HS-5 (cell line): ENCODE measurements at places on chromosomes 2 and 18.

GRCh38 chr18:48766026-48766425 lies 184.7 kb downstream of the SMAD7 start:
- no peak for DNase-seq

DNA sequence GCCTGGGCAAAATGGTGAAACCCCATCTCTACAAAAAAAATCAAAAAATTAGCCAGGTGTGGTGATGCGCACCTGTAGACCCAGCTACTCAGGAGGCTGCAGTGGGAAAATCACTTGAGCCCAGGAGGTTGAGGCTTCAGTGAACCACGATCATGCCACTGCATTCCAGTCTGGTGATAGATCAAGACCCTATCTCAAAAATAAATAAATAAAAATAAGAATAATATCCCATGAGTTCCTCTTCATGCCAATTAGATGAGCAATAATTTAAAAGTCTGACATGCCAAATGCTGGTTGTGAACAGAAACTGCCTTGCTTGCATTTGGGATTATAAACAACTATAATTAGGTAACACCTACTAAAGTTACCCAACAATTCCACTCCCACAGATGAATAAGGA lies 22.1 kb upstream of the ANKRD44 start:
- DNase-seq: no peak

- DNase-seq: peak; percentile 28
Measured at GRCh38 chr18:34122724-34123334, 101.9 kb downstream of the NOL4 start.

GRCh38 chr2:149049142-149049541 lies 10.6 kb downstream of the LYPD6B start:
- DNase-seq: no peak

GRCh38 chr2:168705534-168706470 lies 96.6 kb upstream of the NOSTRIN start:
- no peak for DNase-seq

- DNase-seq: no peak
Measured at GRCh38 chr2:203741566-203741965, 35.1 kb downstream of the CD28 start.

- no peak for DNase-seq
Measured at GRCh38 chr2:8568543-8569302, 113.1 kb upstream of the ID2 start.

- DNase-seq: peak; percentile 41
Measured at GRCh38 chr2:161915121-161915520, 158.9 kb downstream of the DPP4 start.

DNA sequence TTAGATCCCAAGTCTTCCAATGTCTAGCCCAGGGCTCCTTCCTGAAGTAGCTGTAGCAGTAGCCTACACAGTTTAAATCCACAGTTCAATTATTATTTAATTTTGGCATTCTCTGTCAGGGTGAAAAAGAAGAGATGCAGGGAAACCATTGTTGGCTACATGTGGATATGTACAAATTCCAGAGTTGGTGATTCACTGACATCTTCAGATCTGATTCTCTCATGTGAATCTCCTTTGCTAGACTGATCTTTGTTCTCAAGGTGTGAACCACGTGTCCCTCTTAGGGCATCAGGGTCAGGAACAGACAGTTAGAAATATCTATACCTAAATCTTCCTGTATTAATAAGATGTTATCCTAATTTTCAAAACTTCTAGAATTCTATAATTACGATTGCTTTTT lies 36.7 kb downstream of the ADCYAP1 start:
- DNase-seq: no peak
